ENCODE measurements at places on chromosomes 12 and 14.

- no peak for DNase-seq
These were observed 31.6 kb upstream of the FRS2 start for GRCh38 chr12:69438539-69438938.

DNA sequence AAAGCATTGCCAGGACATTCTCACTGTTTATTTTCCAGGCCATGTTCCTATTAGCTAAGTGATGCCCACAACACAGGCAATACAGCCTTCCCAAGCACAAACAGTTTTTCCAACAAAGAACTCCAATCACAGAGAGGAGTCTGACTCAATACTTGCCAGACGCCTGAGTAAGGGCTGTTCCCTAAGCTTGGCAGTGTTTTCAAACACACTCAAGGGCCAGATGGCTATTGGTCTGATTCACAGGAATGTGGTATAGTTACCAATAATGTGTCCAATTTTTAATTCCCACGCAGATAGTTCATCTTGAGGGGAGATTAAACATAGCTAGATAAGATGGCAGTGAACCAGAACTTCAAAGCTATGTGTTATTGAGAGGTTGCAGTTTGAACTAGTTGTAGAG lies 381.0 kb downstream of the SNAPC1 start:
- no peak for DNase-seq

GRCh38 chr12:84641940-84642545 lies 270.6 kb downstream of the SLC6A15 start:
- no peak for DNase-seq

DNA sequence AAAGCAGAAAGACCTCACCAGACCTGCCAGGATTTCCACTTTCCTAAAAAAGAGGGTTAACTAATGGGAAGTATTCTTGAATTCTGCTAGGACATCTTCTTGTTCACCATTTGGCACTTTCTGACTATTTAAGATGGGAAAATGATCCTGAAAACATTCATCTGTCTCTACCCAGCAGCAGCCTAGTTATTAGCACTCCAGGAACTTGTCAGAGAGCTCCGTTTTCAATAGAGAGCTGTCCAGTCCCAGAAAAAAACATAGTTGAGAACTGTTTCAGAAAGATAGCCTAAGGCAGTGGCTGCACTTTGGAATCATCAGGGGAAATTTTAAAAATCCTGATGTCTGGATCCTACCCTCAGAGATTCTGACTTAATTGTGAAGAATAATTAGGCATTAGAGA lies 22.1 kb upstream of the CEP83 start:
- DNase-seq = no peak

GRCh38 chr12:130063866-130064265 lies 98.4 kb upstream of the FZD10 start:
- DNase-seq = no peak

DNA sequence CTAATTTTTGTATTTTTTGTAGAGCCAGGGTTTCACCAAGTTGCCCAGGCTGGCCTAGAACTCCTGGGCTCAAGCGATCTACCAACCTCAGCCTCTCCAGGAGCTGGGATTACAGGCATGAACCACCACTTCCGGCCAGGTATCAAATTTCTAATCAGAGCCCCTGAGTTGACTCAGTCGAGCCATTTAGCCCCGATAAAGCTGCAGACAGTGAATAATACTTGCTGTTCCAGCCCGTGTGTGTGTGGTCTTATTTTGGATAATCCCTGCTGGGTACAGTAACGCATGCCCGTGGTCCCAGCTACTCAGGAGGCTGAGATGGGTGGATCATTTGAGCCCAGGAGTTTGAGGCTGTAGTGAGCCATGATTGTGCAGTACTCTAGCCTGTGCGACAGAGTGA lies 57.0 kb downstream of the TEAD4 start:
- no peak for DNase-seq

DNA sequence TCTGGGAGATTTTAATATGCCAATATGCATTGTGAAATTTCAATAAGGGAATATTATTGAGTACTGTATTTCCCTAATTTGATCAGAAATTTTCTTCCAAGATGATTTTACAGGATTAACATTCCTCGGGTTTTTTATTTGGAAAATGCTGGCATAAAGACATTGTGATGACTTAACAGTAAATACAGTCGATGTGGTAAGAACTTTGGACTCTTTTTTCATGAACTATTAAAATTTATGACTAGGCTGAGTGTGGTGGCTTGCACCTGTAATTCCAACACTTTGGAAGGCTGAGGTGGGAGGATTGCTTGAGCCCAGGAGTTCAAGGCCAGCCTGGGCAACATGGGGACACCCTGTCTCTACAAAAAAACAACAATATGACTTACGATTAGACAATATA lies 197.1 kb upstream of the RASSF8 start:
- no peak for DNase-seq

GRCh38 chr12:124901003-124901402 lies 13.4 kb downstream of the UBC start:
- no peak for DNase-seq

DNA sequence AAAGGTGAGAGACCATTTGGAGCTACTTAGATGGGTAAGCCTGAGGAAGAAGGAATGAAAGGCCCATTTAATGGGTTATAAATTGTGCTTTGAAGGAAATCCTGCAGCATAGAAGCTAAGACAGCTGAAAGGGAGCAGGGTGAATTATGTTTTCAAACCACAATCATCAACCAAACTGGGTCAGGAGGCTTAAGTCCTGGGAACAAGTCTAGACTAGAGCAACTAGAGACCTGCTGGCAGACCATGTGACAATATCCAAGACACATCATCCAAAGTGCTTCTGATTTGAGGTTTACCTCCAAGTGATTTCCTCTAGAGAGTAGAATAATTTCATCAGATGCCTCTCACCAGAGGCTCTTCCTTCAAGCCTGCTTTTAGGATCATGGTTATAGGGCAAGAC lies 53.7 kb downstream of the MAP3K9 start:
- DNase-seq = no peak

All from effector CD8-positive, alpha-beta T cell (primary cell).